Natural killer cell (primary cell): ENCODE measurements at places on chromosomes 7 and 10. TPM values are rescaled to one million over a fixed set of nuclear protein-coding genes. Genes with fewer than 3 reads are reported as not detected.

FKBP6 gene
- total RNA-seq, result not detected

SEMA3C gene
- total RNA-seq, result 12.2 TPM

SLC18A3 gene
- total RNA-seq, result not detected

KNDC1 gene
- total RNA-seq, result not detected

MOGAT3 gene
- total RNA-seq, result not detected

GPR37 gene
- not detected for total RNA-seq

LHFPL3 gene
- total RNA-seq, result not detected
